ENCODE measurements at places on chromosomes 6 and 20. TPM values are rescaled to one million over a fixed set of nuclear protein-coding genes. Genes with fewer than 3 reads are reported as not detected.

DNA sequence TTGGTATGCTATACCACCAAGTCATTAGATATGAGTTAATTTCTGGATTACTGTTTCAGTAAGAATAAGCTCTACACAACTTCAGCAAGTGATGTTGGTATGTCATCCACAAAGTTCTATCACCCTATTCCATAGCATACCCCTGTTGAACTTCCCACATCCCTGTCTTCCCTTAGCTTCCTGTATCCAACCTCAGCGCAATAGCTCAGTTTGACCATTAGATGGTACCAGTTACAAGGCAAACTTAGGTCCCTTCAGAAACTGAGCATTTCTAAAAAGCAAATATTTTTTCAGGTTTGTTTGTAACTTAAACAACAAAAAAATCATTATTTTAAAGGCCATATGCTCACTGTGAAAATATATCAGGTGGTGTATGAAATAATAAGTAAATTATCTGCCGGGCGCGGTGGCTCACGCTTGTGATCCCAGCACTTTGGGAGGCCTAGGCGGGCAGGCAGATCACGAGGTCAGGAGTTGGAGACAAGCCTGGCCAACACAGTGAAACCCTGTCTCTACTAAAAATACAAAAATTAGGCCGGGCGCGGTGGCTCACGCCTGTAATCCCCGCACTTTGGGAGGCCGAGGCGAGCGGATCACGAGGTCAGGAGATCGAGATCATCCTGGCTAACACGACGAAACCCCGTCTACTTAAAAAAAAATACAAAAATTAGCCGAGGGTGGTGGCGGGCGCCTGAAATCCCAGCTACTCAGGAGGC, 8.8 kb upstream of the MOG start:
- no peak for DNase-seq

The KHDRBS2 gene
- total RNA-seq = 0.31 TPM

- no peak for DNase-seq
Measured at GRCh38 chr20:3071610-3072529, at the start of gene OXT. Gene OXT (plus strand): TSS chr20:3071620. CDS start chr20:3071656, 36 bp downstream.

The KHDC1 gene
- 2.0 TPM for total RNA-seq

DNA sequence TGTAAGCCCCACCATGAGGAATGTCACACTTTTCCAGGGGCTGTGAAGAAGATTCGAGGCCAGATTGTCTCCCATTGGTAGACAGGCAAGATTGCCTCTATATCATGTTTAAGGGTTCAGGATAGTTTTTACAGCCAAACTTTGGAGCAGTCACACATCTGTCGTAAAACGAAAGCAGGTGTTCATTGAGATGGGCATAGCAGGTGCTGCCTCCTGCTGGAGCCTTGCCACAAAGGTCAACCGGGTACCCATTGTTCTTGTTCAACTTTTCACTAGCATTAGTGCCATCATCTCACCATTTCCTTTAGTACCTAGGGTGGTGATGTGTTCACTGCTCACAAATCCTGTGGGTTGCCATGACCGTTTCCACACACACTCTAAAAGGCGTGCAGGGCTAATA, 198.3 kb downstream of the HTR1B start:
- DNase-seq = no peak

DNA sequence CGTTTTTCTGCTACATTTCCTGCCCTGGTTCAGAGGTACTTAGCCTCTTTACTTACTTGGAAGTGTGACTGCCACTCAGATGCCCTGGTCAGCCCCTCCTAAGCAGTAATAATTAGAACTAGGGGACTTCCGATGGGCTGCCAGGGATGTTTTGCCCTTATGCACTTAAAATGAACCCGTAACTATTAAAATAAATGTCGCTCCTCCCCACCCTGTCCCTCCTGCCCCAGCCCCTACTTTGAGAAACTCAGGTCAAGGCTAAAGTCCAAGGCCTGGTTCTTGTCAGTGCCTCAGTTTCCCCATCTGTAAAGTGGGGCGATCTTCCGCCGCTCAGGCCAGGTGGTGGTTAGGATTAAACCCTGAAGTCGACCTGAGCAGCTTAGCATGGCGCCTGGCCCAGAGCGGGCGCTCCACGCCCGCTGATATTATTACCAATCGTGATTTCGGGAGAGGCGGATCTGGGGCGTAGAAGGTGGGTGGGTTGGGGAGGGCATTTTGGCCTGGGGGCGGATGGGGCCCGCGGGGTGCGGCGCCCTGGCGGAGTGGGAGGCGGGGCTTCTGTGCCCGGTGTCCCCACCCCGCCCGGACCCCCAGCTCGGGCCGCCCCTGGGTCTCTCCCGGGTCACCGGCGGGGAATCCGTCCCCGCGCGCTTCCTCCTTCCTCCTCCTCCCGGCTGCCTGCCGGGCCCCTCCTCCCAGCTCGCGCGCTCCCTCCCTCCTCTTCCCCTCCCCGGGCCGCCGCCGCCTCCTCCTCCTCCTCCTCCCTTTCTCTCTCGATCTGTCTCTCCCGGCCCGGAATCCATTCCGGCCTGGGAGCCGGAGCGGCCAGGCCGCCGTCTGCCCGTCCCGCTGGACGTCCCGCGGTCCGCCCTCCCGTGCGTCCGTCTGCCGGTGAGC, at the start of gene SRC:
Gene SRC (plus strand): TSS at position 802 of the 897 bp plus-strand sequence. CDS start 38,014 bp downstream, outside the sequence.
- peak; percentile 91 for DNase-seq

DNA sequence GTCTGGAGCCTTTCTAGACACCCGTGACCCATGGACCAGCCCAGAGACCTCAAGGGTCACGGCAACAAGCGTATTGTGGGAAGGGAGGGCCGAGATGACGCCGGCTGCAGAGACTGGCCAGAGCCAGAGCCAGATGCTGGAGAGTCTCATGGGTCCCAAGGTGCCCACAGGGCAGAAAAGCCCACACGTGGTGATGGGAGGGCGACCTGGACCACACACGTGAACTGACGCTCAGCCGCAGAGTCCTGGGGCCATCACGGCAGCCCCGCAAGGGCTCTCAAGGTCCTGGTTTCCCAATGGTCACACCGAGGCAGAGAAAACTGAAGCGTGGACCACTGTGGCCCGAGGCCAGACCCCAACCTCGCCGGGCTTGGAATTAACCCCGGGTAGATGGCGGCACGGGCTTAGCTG, 92.6 kb downstream of the YTHDF1 start:
- peak; percentile 42 for DNase-seq

- no peak for DNase-seq
Measured at GRCh38 chr6:145036848-145037567, 698.3 kb downstream of the EPM2A start.

DNA sequence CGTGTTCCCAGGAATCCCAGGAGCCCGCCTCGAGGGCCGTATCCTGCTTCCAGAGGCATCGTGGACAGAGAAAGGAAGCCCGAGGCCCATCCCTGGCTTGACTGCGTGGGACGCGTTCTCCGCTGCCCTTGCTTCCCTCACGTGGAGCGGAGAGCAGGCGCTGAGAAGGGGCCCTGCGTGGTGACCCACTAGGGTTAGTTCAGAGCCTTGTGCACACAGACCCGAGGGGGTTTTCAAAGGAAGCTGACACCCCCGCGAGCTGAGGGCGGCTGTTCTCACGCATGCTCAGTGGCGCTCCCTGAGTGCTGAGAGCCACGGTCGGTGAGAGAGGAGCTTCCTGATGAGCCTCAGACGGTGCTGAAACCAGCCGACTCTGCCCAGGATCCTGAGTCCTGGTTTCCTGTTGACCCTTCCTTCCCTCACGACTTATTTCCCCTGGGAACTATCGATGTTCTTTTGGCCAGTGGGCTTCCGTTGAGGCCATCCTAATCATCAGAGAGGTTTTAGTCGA, 28.9 kb upstream of the CCR6 start:
- no peak for DNase-seq

The DOK5 gene
- 13.6 TPM for total RNA-seq

DNA sequence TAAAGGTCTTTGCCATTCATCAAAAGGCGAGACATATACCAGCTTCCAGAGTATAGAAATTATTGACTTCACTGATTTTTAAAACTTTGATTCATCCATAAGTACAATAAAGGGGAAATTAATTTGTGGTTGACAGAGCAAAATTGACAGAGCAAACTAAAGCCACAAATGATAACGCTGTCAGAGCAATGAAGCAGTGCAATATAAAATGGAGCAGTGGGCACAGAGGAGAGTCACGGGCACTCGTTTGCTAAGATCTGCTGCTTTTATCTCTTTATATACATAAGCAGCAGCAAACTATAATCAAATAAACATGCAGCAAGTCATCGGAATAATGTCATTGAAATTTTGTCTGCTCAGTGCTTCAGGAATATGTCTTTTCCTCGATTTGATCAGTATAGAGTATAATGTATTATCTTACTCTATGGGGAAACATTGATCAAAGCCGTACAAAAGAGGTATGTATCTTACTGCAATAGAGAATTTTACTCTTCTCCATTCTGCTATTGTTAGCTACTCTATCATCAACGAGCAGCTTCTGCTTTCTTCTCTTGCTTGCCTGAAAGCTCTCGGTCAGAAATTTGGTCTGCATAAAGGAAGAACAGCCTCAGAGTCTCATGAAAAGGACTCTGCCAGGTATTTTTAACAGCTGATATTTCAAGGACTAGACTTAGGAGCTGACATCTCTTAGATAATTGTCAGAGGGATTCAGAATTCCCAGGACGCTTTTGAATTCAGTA, 546.0 kb upstream of the ARID1B start:
- DNase-seq = no peak

GRCh38 chr6:34583461-34583860, 27.3 kb upstream of the SPDEF start:
- DNase-seq = no peak

- no peak for DNase-seq
Measured at GRCh38 chr6:52666071-52666470, 4.8 kb upstream of the TMEM14A start.

DNA sequence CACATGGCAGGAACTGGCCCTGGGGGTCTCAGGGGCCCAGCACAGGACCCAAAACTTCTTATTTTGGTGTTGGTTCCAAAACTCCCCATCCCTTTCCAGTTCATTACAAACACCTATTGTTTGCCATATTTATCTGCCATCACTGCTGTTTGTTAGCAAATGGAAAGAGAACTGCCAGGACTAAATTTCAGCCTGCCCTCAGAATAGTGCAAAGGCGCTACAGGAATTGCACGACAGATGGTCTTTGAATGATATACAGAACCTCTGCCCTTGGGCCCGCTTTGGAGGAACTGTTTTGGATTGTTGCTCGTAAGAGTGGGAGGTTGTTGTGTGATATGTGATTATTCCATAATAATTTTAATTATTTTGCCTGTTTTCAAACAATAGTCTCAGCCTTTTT, 199.0 kb upstream of the FBXL4 start:
- no peak for DNase-seq

Measured in sciatic nerve (tissue), 2 donors.